ENCODE measurements at places on chromosomes 1 and 21. TPM values are rescaled to one million over a fixed set of nuclear protein-coding genes. Genes with fewer than 3 reads are reported as not detected.

DNA sequence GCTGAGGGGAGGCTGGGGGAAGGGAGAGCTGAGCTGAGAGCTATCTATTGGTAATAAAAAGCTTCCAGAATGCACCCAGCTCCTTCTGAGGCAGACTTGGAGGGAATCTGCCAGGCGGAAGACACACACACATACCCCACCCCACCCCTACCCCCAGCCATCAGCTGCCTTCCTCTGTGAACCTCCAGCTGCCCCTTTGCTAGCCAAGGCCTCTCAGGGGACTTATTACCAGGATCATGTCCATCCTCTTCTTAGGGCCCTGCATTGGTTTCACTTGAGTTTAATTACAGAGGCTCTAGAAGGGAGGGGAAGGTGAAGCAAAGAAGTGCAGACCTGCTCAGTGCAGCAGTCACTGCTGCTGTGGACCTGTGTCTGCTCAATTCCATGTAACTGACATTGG lies 156.4 kb downstream of the OMA1 start:
- no peak for DNase-seq

- no peak for DNase-seq
Observed at GRCh38 chr1:162137179-162137960, 67.9 kb downstream of the NOS1AP start.

- no peak for DNase-seq
Observed at GRCh38 chr1:159163614-159164228, 7.7 kb upstream of the CADM3 start.

The OPTC gene
- not detected for total RNA-seq

DNA sequence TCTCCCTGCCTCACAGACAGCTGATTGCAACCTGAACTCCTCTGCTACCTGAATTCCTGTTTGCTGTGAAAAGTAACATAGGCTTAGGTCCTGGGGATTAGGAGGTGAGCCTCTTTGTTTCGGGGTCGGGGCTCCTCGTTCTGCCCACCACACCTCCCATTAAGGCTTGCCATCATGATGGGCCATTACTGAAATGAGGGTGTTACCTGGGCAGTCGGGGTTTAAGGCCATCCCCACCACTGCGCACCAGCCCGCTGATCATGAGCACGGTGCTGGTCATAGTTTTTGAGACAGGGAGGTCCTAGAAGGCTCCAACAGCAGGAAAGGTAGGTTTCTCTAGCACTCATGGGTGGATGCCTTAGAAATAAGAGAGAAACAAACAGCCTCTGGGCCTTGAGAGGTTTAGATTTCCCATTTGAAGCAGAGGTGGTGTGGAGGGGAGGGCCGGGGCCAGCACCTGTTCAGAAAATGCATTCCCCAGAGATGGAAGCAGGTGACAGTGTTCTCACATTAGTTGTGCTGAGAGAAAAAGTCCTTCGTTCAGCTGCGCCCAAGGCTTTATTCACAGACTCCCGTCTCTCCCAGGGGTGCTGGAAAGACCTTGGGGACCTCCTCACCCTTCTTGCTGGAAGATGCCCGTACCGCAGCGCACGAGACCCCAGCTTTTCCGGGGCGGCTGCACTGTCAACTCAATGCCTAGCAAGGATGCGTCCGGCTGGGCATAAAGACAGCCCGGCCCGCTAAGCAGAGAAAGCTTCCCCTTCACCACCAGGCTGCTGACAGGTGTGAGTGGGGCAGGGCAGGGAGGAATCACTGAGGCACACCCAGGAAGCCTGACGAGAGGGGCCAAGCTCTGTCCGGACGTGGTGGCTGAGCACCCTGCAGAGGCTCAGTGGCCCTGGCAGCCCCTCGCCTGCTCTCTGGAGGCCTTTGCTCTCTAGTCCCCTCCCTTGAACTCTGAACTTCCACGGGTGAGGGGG lies 125.5 kb downstream of the PGBD5 start:
- DNase-seq, result no peak

DNA sequence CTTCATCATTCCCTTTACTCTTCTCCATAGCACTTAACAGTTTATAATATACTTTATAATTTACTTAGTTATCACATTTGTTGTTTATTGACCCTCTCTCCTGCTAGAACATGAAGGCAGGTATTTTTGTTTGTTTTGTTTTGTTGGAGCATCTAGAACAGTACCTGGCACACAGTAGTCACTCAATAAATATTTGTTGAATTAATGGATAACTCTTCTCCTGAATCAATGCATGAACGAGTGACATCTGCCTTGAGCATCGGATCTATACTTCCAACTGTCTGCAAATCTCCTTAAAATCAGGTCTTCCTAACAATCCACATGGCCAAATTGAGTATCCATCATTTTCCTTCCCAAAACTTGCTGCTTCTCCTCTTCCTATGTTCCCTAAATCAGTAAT lies 35.9 kb upstream of the MTMR11 start:
- DNase-seq, result no peak

GRCh38 chr1:204448344-204448964 lies 36.8 kb upstream of the PPP1R15B start:
- DNase-seq, result no peak

- DNase-seq, result no peak
Observed at GRCh38 chr1:50106095-50106761, 2.5 kb upstream of the ELAVL4 start.

DNA sequence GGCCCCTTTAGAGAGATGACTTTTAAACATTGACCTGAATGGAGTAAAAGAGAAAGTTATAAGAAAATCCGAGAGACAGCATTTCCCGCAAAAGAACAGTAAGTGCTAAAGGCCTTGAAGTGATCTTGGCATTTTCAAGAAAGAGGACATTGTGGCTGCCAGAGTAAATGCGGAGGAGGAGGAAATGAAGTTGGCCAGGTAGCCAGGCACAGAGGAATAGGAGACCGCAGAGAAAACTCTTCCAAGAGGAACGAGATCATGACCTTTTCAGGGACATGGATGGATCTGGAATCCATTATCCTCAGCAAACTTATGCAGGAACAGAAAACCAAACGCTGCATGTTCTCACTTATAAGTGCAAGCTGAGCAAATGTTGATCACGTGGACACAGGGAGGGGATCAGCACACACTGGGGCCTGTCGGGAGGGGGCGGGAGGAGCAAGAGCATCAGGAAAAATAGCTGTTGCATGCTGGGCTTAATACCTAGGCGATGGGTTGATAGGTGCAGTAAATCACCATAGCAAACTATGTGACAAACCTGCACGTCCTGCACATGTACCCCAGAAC lies 49.7 kb downstream of the EEIG2 start:
- DNase-seq, result no peak
